ENCODE measurements at places on chromosomes 4 and X.

GRCh38 chr4:151676301-151676700 is 84.5 kb downstream of the GATB start:
- no peak for DNase-seq

- DNase-seq: no peak
These were observed 814 bp upstream of the RBM47 start for GRCh38 chr4:40630335-40631021.

DNA sequence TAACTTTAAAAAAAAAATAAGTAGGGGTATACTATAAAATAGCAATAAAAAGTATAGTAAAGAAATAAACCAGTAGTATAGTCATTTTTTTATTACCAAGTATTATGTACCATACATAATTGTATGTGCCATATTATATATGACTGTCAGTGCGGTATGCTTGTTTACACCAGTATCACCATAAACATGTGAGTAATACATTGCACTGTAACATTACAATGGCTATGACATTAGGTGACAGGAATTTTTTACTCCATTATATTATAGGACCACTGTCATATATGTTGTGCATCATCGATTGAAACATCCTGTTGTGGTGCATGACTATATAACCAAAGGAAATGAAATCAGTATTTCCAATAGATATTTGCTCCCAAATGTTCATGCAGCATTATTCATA is 176.9 kb upstream of the ARHGAP24 start:
- DNase-seq: no peak

DNA sequence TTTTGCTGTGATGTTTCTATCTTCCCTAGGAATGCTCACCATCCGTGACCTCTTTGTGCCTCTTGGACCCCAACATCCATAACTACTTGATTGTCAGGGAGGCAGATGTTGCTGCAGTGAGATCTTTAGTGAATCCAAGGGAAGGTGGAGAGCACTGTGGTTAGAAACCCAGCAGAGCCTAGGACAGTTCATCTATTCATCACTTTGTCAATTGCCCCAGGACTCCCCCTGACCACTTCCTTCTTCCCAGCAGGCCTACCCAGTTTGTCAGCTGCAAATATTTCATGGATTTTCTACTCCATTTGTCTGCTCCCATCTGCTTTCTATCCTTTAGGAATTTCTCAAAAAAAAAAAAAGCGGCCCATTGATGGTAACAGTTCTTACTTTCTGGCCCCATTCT is 942.8 kb downstream of the PCDH7 start:
- DNase-seq: no peak

DNA sequence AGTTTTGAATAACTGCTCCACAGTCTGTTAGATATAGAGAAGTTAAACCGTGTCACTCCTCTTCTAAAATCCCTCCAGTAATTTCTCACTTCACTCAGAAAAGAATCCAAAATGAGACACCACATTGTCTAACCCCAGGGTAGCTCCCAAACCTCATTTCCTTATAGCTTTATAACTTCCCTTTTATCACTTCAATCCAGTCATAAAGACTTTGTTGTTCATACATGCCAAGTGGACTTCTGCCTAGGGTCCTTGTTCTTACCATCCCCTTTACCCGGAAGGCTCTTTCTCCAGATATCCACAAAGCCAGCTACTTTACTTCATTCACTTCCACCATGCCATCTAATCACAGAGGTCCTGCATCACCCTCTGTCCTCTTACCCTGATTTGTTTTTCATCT is 156.2 kb downstream of the GABRB1 start:
- no peak for DNase-seq

DNA sequence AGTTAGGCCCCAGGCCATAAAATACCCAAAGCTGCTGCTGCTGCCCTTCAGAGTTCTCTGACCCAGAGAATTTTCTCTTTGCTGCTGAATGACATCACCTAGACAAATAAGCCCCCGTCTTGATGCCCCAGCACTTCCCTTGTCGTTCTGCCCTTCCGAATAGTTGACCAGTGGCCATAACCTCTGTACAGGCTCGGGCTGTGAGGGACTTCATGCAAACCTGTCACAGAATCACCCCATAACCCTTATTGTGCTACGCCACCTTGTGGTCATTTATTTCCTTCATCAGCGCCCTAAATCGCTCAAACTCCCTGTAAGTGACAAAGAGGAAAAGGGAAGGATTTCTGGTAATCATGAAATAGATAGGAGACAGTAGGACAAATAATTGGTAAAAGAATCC is 18.8 kb downstream of the SPACA5 start:
- DNase-seq: no peak

GRCh38 chr4:15690020-15690809 is 8.6 kb downstream of the FAM200B start:
- DNase-seq: no peak

DNA sequence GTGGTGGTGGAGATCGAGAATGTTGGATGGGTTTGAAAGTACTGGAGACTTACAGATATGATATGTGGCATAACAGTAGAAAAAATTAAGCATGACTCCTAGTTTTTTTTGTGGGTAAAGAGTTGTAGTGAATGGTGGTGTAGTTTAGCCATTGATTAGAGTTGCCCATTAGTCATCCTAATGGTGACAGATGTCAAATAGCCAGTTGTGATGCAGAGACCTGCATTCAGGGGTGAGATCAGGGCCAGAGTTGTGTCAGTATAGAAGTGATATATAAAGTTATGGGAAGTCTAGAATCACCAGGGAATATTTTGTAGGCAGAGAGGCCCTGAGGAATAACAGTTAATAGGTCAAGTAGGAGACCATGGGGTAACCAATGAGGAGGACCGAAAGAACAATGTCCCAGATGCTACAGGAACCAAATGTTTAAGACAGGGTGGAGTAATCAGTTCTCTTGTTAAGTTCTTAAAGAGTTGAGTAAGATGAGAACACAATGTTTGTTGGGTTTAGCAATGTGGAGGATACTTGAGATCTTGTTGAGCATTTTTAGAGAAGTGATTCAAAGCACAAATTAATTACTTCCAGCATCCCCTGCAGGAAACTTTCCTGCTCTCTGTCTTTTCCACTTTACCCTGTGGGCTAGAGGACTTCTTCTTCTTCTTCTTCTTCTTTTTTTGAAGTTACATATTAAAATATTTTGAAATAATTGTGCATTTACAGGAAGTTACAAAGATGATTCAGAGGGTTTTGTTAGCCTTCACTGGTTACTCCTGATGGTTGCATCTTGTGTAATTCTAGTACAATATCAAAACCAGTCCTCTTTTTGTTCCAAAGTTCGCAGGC is 13.3 kb downstream of the SGMS2 start:
- no peak for DNase-seq

DNA sequence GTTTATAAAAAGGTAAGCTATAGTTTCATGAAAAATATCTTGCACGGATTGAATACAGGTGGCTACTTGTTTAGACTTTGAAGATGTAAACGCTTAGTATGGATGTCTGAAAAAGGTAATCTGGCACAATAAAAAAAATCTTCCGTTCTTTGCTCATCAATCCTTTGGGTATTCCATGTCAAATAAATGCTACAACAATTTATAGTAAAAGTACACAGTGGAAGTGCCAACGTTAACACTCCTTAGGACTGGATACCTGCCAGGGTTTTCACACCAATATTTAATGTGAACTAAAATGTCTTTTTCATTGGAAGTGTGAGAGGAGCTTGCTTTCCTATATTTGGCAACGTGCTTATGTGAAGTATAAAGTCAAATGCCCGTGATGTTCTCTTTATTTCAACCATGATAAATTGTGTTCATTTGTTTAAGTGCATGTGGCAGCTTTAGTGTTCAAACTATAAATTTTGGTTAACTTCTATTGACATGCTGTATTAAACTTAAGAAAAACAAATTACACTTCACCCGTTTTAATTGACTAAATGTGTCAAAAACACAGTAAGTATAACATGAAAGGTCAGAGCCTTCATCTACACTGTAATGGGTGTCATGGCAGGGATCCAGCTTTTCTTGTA is 121.7 kb upstream of the HAND2 start:
- DNase-seq: no peak

GRCh38 chr4:62256479-62256878 is 1056.4 kb downstream of the ADGRL3 start:
- DNase-seq: no peak

GRCh38 chrX:103495786-103496185 is 23.5 kb downstream of the RAB40A start:
- no peak for DNase-seq

- DNase-seq: no peak
These were observed 34.9 kb downstream of the GNL3L start for GRCh38 chrX:54564936-54565335.

DNA sequence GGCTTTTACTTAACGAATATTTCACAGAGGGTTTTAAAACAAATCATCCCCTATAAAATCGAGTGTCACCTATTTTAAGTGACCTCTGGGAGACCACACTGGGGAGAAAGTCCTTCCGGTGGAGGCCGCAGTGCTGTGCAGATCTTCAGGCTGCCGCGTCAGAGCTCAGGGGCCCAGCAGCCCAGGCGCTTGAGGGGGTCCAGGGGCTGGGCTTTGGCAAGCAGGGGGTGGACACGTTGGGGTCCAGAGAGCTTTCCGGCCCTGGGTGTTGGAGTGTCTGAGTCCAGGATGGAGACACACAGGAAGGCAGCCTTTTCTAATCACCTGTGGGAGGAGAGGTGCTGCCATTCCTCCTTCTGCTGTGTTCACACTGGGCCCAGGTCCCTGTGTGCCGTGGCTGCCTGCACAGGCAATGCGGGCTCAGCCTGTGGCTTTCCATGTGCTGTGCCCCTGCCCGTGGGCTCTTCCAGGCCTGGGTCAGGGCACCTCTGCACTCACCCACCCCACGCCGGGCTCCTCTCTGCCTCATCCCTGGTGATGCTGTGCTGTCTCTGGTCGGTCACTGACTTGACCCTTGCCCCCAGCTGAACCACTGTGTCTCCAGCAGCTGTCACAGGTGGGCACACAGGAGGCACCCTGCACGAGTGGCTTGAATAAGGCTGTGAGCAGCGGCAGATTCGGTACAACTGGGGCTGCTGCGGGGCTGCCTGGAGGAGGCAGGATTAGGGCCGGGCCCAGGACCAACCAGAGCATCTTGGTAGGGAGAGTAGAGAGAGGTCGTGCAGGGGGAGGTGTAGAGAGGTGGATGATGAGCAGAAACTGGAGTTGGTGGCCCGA is 10.0 kb downstream of the HTRA3 start:
- no peak for DNase-seq

- DNase-seq: no peak
These were observed 94.6 kb upstream of the RPS6KA3 start for GRCh38 chrX:20361081-20361889.

- DNase-seq: no peak
These were observed 1851.3 kb upstream of the PCDH7 start for GRCh38 chr4:28868841-28869240.

All from stimulated activated CD8-positive, alpha-beta memory T cell treated with anti-CD3 and anti-CD28 coated beads, Interleukin-2, amount 100 ng/mL, for 1 hour (primary cell).